ENCODE measurements at places on chromosomes 3 and 15. TPM values are rescaled to one million over a fixed set of nuclear protein-coding genes. Genes with fewer than 3 reads are reported as not detected.

LIPH gene
- total RNA-seq: 0.18 TPM

- DNase-seq: peak; percentile 7
- H3K4me1 ChIP-seq: peaks cover 16% of the 10 kb centered on the region
- no peak overlapping the region for H3K4me3 ChIP-seq
- H3K36me3 ChIP-seq: no peaks in the 10 kb centered on the region
Measured at GRCh38 chr15:66864871-66865281, 162.8 kb downstream of the SMAD6 start.

DNA sequence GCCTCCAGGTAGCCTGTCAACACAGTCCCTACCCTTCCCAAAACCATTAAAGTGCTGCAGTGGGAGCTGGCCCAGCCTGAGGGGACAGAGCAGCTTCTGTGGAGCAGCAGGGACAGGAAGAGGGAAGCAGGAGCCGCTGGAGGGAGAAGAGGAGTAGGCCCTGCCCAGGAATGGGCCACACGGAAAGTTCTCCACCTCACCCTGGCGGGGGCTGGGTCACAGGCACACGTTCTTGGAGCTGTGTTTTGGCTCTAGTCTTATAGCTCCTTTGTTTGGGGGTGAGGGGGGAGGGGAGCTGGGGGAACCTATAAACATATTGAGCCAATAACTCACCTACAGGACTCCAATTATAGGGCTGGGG, 508.6 kb downstream of the SHQ1 start:
- no peak for DNase-seq
- no peak overlapping the region for H3K27ac ChIP-seq
- no peaks in the 10 kb centered on the region for H3K36me3 ChIP-seq

DNA sequence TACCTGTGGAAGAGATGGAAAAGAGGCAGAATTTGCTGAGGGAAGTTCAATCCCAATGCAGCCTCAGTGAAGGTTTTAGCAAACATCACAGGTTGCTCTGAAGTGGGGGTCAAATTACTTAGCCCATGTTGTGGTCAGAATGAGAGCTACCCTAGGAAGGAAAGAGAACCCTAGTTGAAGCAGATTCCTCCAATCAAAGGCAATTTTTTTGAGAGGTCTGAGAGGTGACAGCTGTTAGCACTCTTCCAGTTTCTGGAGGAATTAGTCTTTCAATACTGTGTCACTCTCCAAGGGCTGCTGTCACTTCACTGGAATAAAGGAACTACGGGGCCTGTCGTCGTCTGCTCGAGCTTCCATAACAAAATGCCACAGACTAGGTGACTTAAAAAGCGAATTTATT, 584.2 kb upstream of the DPPA4 start:
- H3K27me3 ChIP-seq: no peaks in the 10 kb centered on the region
- H3K4me3 ChIP-seq: no peak overlapping the region

GRCh38 chr3:13041113-13041776, 32.0 kb downstream of the IQSEC1 start:
- peaks cover 7% of the 10 kb centered on the region for H3K27me3 ChIP-seq
- H3K4me1 ChIP-seq: peaks cover 19% of the 10 kb centered on the region
- no peak overlapping the region for H3K4me3 ChIP-seq
- DNase-seq: no peak
- H3K36me3 ChIP-seq: no peaks in the 10 kb centered on the region
- H3K27ac ChIP-seq: no peak overlapping the region

- H3K27ac ChIP-seq: no peak overlapping the region
- peaks cover 5% of the 10 kb centered on the region for H3K4me1 ChIP-seq
- no peaks in the 10 kb centered on the region for H3K27me3 ChIP-seq
- no peak for DNase-seq
- H3K4me3 ChIP-seq: no peak overlapping the region
Measured at GRCh38 chr15:91929509-91929908, 76.0 kb downstream of the SLCO3A1 start.

DNA sequence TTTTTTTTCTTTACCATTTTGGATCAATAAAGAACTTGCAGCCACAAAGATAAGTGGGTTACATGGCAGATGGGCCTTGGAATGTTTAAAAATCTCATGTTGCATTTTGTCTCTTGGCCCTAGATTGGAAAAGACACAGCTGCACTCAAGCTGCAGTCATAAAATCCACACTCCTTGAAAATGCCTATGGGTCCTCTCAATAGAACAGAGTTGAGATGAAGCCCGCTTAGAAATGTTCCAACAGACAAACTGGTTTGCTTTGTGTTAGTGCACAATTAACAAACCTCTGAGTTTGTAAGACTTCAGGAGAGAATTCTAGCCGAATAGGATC, 401.2 kb upstream of the CDIN1 start:
- H3K36me3 ChIP-seq: no peaks in the 10 kb centered on the region
- H3K4me1 ChIP-seq: no peaks in the 10 kb centered on the region
- H3K4me3 ChIP-seq: no peak overlapping the region
- no peak for DNase-seq

DNA sequence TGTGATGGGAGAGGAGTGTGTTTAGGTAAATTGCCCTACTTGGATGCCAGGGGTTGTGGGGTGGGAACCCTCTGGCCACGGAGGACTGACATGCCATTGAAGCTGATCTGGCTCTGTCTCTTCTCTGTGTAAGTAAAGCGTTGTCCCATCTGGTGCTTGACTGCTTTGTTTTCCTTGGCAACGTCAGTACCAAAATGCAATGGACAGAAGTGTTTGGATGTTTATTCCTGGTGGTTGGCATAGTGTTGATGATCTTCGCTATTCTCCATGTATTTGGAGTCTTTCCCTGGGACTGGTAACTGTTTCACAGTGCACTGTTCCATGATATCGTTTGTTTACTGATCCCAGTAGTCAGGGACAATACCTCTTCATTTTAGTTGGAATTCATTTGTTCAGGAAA, 130.5 kb upstream of the MCTP2 start:
- H3K36me3 ChIP-seq: no peaks in the 10 kb centered on the region
- no peaks in the 10 kb centered on the region for H3K4me1 ChIP-seq
- DNase-seq: no peak
- no peak overlapping the region for H3K4me3 ChIP-seq
- no peak overlapping the region for H3K27ac ChIP-seq
